ENCODE measurements at places on chromosomes 6 and 20.
A peak's percentile ranks its signal among the peaks of the same experiment; 100 is the strongest.

DNA sequence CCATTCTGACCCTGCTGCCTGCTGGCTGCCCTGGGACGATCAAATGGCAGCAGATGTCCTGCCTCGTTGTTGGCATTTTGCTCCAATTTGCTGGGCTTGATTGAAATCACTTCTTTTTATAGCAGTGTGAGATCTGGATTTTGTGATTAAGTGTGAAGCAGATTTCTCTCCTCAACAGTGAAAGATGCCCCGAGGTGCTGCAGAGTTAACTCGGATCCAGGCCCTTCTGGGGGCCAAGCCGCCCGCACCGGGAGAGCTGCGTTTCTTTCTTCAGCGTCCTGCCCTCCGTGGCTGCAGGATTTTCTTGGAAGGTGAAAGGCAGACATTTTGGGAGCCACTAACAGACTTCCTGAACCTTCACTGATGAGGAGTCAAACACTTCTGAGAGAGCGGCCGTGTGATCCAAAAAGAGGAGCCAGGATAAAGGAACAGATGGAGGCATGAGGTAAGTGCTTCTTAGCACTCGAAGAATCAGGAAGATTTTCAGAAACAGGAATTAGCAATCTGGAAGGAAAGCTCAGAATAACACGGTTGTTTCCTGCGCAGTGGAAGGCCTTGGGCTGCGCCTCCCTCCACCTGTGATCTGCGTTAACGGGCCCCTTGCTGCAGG is 139.5 kb upstream of the AFDN start:
- DNase-seq: no peak

GRCh38 chr6:108672641-108673040 is 111.9 kb downstream of the FOXO3 start:
- DNase-seq: no peak

DNA sequence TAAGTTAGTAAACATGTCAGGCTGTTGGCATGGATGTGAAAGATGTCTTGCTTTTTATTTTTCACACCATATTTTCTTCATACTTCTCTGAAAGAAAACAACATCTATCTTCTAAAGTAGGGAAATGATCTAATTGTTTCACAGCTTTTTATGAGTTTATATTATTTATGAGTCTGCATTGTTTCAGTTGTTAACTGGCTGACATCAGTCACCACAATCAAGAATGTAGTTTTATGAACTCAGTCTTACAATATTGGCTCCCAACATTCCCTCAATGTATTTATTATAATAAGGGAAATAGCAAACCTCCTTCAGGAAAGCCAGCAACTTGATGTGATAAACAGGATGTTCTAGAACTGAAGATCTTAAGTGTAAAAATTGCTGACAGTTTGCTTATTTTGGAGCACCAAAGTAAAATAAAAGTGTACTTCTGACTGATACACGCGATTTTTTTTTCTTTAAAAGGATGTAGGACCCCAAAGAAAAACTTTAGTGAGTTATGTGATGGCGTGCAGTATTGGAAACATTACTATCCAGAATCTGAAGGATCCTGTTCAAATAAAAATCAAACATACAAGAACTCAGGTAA is 106.0 kb downstream of the ADGRG6 start:
- no peak for DNase-seq

- no peak for DNase-seq
These were observed 171.8 kb downstream of the TRIM27 start for GRCh38 chr6:28751963-28752350.

- no peak for DNase-seq
These were observed 56.2 kb upstream of the TULP4 start for GRCh38 chr6:158255989-158256601.

GRCh38 chr6:4281341-4282293 is 146.2 kb upstream of the ECI2 start:
- DNase-seq: no peak

GRCh38 chr6:106974999-106975737 is 639 bp upstream of the CD24 start:
- DNase-seq: no peak

GRCh38 chr6:10759884-10760329 is 12.3 kb downstream of the TMEM14B start:
- no peak for DNase-seq

- DNase-seq: no peak
These were observed 17.7 kb downstream of the OR2A4 start for GRCh38 chr6:131683479-131683878.

DNA sequence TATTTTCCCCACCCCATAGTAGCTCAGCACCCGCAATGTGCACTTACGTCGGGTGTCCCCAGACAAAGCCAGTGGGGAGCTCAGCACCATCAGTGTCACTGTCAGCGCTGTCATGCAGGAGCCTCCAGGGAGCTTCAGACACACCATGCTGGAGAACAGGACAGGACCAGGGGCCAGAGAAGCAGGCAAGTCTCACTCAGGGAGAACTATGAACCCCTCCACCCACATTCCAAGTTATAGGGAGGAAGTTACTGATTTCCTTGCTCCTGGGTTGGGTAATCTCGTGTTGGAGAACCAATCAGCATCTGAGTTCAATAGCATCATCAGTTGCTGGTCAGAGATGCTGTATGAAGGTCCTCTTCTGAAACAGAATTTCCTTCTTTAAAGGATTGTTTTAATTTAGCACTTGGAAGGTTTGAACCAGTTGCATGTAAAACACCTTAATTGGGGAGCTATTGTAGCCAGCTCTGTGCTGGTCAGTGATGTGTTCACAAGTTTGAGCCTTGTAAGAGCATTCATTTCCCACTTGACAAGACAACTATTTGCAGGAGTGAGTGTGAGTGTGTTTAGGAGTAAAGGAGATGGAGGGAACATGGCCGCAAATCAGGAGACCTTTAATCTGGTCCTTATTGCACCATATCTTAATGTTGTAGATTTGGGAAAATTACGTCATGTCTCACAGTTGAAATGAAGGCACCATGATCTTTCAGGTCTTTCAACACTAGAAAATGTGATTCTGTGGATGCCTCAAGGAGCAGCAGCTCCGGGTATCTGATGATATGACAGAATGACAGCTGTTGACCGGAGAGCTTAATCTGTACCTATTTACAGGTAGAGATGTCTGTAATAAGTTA is at the start of gene HLA-DRB1:
Gene HLA-DRB1, minus strand, starts transcription at position 253 of the 854 bp plus-strand sequence. Its CDS starts 106 bp downstream, at position 147.
- no peak for DNase-seq

- peak; percentile 58 for DNase-seq
These were observed at the start of gene SNPH for GRCh38 chr20:1266167-1266973. Gene SNPH, plus strand, starts transcription at chr20:1266294. Its CDS starts 29,946 bp downstream, at chr20:1296240.

DNA sequence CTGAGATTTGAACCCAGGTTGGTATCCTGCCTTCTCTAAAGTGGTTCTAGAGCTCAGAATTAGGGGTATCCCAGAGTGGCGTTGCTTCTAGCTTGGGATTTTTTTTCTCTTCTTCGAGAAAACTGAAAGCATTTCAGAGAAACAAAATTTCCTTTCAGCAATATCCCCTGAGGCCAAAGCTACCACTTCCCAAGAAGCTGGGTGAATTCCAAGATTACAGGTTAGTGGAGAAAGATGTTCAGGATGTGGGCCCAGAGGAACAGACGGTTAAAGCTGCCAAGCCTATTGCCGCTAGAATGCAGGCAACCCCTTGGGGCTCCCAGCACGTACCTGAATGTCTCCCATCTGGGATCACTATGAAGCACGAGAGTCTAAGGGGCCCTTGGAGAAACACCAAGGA is 134.1 kb downstream of the FOXO3 start:
- no peak for DNase-seq

DNA sequence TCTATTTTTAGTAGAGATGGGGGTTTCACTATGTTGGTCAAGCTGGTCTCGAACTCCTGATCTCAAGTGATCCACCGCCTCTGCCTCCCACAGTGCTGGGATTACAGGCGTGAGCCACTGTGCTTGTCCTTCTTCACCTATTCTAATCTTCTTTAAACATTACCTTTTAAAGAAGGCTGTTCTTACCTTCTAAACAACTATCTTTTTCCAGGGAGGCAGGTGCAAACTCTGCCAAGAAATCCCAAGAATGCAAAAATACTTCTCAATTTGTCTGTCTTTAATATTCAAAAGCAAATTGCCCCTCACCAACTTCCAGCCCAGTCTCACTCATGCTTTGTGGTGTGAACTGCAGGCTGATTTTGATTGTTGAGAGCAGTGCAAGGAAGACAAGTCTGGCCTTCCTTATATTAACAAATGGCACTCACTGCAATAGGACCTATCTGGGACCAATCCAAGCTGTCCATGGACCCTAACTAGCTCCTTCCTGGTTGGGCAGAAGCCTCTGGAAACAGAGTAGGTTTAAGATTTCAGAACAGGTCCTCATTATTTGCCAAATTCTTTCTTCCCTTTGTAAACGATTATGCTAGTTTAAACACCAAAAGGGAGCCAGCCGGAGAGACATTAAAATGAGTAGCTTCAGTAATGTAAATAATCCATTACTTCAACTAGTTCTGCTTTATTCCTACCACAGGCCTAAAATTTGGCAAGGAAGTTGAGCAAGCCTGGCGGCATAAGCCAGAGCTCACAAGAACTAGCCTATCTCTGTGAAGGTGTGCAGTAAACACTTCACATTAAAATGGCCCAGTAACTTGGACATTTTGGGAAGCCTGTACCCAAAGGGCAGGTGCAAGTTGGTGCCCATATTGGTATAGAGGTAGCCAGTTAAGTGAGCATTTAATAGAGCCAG is 1.6 kb downstream of the SCAND1 start:
- no peak for DNase-seq

DNA sequence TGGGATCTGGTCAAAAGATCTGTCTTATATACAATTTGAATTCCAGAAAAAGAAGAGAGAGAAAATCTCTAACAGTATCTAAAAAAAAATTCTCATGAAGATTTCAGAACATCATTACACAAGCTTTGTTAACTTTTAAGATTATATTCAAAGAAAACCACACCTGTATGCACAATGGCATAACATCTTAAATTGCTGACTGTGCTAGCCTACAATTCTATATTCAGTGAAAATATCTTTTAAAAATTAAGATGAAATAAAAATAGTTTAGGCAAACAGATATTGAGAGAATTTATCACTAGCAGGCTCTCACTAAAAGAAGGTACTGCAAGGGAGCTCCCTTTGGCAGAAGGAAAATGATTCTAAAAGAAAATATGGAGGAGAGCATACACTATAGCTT is 100.3 kb downstream of the BCKDHB start:
- DNase-seq: no peak

DNA sequence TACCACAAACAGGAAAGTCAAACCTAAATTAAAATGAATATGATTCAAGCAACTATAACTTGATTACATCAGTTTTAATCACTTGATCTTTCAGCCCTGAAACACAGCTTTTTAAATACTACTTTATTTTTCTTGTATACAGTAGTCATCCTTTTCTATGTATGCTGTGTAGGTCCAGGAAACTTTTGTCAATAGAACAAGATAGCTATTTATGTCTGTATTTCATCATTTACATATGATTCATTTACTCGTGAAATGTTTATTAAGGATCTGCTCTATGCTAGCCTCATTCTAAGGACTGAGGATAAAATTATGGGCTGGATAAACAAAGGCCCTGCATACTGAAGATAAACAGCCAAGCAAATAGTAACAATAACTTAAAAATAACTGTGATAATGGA is 930.2 kb downstream of the TFAP2A start:
- DNase-seq: no peak

- no peak for DNase-seq
These were observed 6.2 kb downstream of the CSTL1 start for GRCh38 chr20:23445596-23446217.

- no peak for DNase-seq
These were observed 59.2 kb upstream of the DUSP22 start for GRCh38 chr6:232982-233640.

GRCh38 chr6:19434065-19434464 is 403.1 kb upstream of the ID4 start:
- DNase-seq: no peak

DNA sequence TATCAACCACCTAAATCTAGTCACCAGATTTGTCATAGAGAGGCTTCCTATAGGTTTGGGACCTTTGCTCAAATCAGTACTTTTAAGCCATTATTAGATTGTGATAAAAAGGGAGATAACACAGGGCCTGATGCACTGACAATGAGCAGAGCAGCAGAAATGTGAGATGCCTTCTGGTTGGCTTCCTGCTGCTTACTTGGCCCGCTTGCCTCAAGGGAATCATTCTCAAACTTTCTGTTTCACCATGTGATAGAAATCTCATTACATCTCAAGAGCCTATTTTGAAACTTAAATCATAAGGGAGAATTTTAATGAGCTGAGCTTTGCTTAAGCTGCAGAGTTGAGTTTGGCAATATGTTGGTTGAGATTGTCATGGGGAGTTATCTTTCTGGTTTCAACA is 606.0 kb downstream of the DHX35 start:
- DNase-seq: no peak

- no peak for DNase-seq
These were observed 90.6 kb upstream of the B3GAT2 start for GRCh38 chr6:71047417-71047816.

GRCh38 chr6:106488494-106489370 is 128.2 kb downstream of the CRYBG1 start:
- DNase-seq: no peak

GRCh38 chr20:44683263-44684046 is 31.7 kb upstream of the CCN5 start:
- peak; percentile 38 for DNase-seq

DNA sequence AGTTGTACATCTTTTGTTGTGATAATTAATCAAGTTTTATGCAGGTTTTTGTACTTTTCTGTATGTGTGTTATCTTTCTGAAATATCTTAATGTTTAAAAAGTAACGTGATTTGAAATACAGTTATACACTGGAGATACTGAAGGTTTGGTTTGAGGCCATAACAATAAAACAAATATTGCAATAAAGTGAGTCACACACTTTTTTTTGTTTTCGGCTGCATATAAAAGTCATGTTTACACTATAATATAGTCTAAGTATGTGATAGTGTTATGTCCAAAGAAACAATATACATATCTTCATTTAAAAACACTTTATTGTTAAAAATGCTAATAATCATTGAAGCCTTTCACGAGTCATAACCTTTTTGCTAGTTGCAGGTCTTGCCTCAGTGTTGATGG is 473.1 kb upstream of the GJE1 start:
- no peak for DNase-seq

GRCh38 chr20:32352121-32352720 is 5.9 kb upstream of the ASXL1 start:
- DNase-seq: no peak

GRCh38 chr6:34235307-34236130 is 1.2 kb upstream of the HMGA1 start:
- peak; percentile 54 for DNase-seq

- DNase-seq: no peak
These were observed 101.8 kb downstream of the PREP start for GRCh38 chr6:105301072-105301503.

DNA sequence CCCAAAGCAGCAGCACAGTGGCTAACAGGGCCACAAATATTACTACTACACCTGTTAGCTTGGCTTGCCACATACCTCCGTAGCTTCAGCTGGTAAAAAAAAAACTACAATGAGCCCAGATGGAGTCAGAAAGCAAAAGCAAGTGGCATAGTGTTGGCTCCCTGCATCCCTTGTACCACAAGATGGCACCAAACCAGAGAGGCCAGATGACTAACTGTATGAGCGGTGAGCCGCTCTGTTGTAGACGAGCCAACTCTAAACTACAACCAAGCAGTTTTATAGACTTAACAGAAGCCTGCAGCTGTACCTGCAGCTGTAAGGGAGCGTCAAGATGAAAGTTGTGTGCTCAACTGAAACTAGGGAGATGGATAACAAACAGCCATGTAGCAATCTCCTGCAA is 84.5 kb upstream of the MCHR2 start:
- DNase-seq: no peak

Measured in activated T-helper 1 cell treated with Interleukin-2 at 50 U/mL for 16 hours (primary cell).